ENCODE measurements at places on chromosomes 6 and 20.
A peak's percentile ranks its signal among the peaks of the same experiment; 100 is the strongest.

DNA sequence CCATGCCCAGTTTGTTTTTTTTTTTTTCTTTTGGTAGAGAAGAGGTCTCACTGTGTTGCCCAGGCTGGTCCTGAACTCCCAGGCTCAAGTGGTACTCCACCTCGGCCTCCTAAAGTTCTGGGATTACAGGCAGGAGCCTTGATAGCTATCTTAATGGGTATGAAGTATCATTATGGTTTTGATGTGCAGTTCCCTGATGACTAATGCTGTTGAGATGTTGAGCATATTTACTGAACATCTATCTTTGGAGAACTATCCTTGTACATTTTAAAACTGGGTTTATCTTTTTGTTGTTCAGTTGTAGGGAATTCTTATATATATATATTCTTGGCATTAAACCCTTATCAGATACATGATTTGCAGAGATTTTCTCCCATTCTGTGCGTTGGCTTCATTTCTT lies 21.4 kb upstream of the MYL9 start:
- no peak for DNase-seq

DNA sequence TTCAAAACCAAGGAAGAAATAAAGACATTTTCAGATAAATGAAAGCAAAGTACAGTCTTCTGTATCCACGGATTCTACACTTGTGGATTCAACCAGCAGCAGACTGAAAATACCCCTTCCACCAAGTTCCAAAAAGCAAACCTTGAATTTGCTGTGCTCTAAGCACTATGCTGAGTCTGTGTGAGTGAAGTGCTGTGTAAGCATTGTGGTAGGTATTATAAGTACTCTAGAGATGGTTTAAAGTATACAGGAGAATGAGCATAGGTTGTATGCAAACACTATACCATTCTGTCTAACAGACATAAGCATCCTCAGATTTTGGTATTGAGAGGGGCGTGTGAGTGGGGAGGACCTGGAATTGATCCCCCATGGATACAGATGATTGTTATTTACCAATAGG lies 9.6 kb downstream of the OSER1 start:
- no peak for DNase-seq

DNA sequence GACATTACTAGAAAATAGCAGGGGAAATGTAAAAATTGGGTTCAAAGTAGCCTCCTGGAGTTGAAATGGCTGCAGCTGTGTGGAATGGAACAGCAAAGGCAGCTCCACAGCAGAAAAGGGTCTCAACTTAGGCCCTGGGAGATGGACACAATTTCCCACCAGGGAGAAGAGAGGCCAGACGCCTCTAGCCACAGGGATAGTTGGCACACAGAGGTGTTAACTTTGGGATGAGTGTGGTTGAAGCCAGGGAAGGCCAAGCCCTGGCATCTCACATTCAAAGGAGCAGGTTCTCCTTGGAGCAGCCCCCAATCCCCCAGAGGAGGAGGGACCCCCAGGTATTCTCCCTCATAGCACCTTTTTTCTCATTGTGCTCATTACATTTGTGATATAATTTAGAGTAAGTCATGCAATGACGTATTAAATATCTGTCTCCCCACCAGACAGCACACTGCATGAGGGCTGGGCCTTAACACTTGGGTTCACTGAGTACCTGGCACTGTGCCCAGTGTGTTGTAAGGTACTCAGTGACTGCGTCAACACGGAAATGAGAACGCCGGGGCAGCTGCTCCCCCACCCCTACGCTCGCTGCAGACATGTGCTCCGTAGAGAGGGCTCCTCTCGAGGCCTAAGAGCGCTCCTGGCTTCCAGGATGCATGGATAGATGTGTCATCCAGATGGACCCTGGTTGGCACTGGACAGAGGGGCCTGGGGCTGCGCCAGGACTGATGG lies 76.0 kb upstream of the CD93 start:
- no peak for DNase-seq

GRCh38 chr6:108275976-108276375 lies 15.1 kb upstream of the SNX3 start:
- DNase-seq, result no peak

DNA sequence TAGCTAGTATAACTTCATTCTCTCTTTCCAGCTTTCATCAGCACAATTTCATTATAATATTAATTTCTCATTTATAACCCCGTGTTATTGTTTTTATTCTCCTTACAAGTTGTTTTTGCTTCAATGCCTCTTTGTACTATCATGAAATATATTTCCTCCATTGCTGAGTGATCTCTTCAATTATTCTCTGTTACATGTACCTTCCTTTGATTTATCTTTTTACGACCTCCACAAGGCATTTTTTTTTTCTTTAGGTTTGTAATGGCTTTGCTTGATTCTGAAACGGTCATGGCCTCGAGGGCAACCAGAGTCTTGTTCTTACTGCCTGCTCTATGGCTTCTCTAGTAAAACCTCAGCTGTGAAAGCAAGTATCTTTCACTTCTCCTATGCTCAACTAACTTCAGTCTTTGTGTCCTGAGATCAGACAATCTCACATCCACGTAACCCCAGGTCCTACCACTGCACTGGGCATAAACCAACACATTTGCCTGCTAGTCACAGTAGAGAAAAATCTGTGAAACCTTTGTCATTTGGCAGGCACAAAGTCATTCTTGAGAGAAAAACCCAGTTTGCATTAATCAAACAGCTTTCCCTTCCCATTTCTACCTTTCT lies 119.9 kb downstream of the UST start:
- no peak for DNase-seq

DNA sequence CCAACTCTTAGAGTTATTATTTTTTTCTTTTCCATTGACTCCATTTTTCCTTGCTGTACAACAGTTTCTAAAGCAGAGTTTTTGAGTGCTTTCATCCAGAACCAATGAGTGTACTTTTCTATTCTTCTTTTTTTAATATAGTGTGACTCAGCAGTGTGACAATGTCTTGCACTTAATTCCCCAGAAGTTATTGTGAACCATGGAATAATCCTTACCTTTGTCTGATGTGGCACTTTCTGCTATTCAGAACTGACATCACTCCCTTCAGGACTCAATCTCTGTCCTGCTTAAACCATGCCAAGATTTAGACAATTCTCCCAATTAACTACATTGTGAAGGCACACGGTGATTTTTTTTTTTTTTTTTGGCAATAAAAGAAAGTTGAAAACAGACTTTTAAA lies 41.5 kb downstream of the GRIK2 start:
- no peak for DNase-seq

DNA sequence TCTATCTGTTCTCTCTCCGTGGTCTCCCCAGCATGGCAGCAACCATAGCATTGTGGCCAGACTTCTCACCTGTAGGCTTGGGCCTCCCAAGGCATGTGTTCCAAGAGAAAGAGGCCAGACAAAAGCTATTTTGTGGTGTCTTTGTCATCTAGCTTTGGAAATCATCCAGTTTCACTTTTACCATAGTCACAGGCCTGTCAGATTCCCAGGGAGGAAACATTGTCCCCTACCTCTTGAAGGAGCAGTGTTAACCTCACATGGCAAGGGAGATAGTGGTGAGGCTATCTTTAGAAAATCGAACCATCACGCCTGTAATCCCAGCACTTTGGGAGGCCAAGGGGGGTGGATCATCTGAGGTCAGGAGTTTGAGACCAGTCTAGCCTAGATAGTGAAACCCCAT lies 42.3 kb upstream of the RALGAPA2 start:
- DNase-seq, result no peak

GRCh38 chr6:170403451-170403850 lies 96.9 kb downstream of the FAM120B start:
- DNase-seq, result no peak

GRCh38 chr6:128482642-128483041 lies 37.8 kb downstream of the PTPRK start:
- DNase-seq, result no peak

GRCh38 chr20:46784436-46785127 lies 75.1 kb downstream of the SLC2A10 start:
- no peak for DNase-seq

DNA sequence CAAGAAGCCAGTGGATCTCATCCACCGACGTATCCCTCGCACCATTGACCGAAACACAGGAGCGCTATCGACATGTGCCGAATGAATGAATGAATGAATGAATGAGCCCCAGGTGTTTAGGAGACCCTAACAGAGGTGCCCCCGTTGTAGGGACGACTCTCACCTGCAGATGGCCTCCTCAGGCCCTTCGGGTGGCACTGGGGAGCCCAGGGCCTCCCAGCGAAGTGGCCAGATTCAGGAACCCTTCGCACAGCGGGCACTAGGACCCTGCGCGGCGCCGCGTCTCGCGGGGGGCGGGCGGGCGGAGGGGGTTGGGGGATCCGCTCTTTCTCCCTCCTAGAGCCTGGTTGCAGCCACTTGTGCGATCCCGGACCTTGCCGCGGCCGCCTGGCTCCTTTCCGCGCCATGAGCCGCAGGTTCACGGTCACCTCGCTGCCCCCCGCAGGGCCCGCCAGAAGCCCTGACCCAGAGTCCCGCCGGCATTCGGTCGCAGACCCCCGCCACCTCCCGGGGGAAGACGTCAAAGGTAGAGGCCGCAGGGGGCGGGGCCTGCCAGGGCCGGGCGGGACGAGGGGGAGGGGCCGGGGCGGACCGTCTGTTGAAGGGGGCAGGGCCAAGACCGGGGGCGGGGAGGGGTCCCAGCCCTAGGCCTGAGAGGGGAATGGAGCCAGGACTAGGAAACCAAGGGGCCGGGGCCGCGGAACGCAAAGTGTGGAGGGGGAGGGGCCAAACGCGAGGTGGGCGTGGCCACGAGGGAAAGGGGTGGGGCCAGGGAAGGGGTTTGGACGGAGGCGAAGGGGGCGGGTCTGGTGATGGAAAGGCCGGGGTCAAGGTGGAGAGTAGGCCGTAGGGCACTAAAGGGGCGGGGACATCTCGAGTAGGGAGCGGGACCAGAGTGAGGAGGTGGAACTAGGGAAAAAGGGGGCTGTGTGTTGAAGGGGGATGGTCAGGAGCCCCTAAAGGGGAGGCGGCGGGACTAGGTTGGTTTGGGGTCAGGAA lies 7.4 kb upstream of the SLC12A5 start:
- peak; percentile 53 for DNase-seq

Data from stimulated activated CD4-positive, alpha-beta T cell treated with anti-CD3 and anti-CD28 coated beads, Interleukin-4, amount 100 ng/mL, for 1 hour (primary cell).